Hypothalamus (tissue), 51 donors: ENCODE measurements at places on chromosomes 16 and 17.

DNA sequence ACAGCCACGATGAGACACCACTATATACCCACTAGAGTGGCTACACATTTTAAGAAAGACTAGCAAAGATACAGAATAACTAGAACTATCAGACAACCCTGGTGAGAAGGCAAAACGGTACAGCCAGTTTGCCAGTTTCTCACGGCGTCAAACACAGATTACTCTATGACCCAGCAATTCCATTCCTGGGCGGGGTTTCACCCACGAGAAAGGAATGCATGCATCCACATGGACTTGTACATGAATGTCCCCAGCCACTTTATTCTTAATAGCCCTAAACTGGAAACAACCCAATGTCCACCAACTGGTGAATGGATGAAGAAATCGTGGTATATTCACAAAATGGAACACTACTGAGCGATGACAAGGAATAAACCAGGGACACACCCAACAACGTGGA, 74.5 kb downstream of the MYH10 start:
- DNase-seq = no peak

- DNase-seq = no peak
Observed at GRCh38 chr17:77400445-77400870, 259.7 kb downstream of the SEC14L1 start.

GRCh38 chr16:67935101-67935401, 1.6 kb downstream of the PSMB10 start:
- DNase-seq = no peak

GRCh38 chr16:53091466-53092211, 36.8 kb downstream of the CHD9 start:
- peak; percentile 71 for DNase-seq

GRCh38 chr16:28897826-28898225, 19.5 kb downstream of the ATP2A1 start:
- DNase-seq = no peak

- DNase-seq = no peak
Observed at GRCh38 chr17:37255432-37255831, 120.4 kb upstream of the C17orf78 start.

GRCh38 chr16:82900559-82900958, 273.8 kb downstream of the CDH13 start:
- no peak for DNase-seq

- no peak for DNase-seq
Observed at GRCh38 chr16:27853651-27854050, 209.9 kb downstream of the GSG1L start.

DNA sequence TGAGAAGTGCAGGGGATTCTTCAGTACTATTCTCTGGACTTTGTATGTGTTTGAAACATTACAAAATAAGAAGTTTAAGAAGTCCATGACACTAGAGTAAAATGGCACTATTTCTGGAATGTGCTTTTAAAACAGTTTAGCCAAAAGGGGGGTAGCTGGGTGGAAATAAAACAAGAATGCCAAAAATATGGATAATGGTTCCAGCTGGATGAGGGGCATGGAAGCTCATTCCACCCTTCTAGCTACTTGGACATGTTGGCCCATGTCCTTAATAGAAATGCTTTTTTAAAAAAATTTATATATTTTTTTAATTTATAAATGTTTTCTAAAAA, 13.1 kb downstream of the ZC3H7A start:
- no peak for DNase-seq

GRCh38 chr16:69703638-69704037, 22.7 kb downstream of the NQO1 start:
- no peak for DNase-seq

GRCh38 chr17:79790805-79791734, 5.8 kb downstream of the CBX8 start:
- no peak for DNase-seq

GRCh38 chr16:61289141-61289540, 747.1 kb downstream of the CDH8 start:
- no peak for DNase-seq

DNA sequence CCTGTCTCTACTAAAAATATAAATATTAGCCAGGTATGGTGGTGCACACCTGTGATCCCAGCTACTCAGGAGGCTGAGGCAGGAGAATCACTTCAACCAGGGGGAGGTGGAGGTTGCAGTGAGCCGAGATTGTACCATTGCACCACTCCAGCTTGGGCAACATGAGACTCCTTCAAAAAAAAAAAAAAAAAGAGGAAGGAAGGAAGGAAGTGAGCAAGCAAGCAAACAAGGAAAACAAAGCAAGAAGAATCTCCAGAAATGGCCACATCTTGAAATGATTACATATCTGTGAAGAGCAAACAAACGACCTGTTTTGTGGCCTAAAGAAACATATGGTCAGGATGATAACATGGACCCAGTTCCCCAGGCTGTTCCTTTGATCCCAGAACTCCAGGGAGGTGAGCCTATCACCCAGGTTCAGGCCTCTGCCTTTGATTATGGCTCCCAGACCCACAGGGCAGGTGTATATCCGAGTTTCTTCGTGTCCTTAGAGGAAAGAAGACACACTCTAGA, 8.9 kb downstream of the ACOX1 start:
- DNase-seq = no peak

DNA sequence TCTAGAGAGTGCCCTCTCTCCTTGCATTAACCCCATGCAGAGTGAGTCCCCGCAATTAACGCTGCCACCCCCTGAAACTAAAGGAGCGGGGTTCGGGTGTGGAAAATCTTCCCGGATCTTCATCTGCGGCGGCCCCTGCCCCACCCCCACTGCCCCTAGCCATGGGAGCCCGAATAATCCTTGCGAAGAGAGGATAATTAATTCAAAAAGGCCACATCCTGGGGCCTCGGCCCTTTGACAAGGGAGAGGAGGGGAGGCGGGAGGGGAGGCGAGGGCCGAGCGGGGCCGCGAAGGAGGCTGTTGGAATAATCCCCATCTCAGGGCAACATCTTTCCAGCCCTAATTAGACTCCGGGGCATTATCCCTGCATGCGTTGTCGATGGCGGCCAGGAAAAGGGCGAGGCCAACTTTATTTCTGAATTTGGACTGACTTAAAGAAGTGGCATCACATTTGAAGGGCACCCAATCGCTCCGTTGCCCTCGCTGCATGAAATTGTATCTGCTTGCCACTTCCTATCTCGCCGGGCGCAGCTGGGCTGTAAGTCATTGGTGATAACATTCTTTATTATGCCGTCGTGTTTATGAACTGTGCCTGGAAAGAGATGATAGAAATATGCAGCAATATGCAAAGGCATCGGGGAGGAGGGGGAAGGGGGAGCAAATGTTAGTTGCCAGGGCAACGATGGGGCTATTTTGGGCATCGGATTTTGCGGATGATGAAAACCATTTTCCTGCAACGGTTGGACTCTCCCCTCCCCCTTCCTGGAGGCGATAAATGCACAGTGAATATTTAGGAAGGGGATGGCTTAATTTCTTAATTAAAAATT, 387.1 kb upstream of the TNRC6C start:
- no peak for DNase-seq
